Stimulated activated CD4-positive, alpha-beta T cell treated with anti-CD3 and anti-CD28 coated beads, Interleukin-4, amount 100 ng/mL, for 1 hour (primary cell): ENCODE measurements at places on chromosomes 1 and 21.
A peak's percentile ranks its signal among the peaks of the same experiment; 100 is the strongest.

- DNase-seq = no peak
These were observed 55.2 kb downstream of the ATP1B1 start for GRCh38 chr1:169161496-169162194.

DNA sequence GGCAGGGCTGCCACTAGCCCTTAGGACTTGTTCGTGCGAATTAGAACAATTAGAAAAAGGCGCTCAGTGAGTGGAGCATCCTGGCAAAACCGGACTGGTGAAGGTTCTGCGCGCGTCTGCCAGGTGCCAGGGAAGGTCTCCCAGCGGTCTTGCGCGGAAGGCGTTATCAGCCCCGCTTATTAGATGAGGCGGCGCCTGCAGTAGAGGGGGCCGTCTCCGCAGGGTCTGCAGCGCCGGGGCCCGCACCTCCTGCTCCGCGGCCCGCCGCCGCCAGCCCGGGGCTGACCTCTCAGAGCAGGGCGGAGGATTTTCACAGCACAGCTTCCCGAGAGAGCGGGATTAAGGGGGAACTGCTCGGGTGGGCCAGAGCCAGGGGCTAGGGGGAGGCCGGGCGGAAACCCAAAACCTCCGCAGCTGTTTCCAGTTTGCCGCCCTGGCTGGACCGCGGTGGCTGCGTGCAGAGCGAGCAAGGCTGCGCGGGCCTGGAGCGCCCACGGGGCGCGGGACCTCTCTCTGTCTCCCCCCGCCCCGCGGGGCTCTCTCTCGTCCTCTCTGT lies 155.2 kb downstream of the FOXD2 start:
- no peak for DNase-seq

GRCh38 chr1:202202500-202203168 lies 9.0 kb downstream of the LGR6 start:
- DNase-seq = no peak

GRCh38 chr1:205354259-205355074 lies 2.3 kb downstream of the KLHDC8A start:
- peak; percentile 47 for DNase-seq

DNA sequence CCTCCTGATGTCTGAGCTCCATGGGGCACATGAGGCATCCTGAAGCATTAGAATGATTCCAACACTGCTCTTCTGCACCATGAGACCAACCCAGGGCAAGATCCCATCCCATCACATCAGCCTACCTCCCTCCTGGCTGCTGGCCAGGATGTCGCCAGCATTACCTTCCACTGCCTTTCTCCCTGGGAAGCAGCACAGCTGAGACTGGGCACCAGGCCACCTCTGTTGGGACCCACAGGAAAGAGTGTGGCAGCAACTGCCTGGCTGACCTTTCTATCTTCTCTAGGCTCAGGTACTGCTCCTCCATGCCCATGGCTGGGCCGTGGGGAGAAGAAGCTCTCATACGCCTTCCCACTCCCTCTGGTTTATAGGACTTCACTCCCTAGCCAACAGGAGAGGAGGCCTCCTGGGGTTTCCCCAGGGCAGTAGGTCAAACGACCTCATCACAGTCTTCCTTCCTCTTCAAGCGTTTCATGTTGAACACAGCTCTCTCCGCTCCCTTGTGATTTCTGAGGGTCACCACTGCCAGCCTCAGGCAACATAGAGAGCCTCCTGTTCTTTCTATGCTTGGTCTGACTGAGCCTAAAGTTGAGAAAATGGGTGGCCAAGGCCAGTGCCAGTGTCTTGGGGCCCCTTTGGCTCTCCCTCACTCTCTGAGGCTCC lies 11.1 kb upstream of the RASSF5 start:
- no peak for DNase-seq

GRCh38 chr1:168719306-168720111 lies 9.5 kb downstream of the DPT start:
- DNase-seq = no peak

GRCh38 chr1:226799634-226800281 lies 60.7 kb upstream of the ITPKB start:
- no peak for DNase-seq

DNA sequence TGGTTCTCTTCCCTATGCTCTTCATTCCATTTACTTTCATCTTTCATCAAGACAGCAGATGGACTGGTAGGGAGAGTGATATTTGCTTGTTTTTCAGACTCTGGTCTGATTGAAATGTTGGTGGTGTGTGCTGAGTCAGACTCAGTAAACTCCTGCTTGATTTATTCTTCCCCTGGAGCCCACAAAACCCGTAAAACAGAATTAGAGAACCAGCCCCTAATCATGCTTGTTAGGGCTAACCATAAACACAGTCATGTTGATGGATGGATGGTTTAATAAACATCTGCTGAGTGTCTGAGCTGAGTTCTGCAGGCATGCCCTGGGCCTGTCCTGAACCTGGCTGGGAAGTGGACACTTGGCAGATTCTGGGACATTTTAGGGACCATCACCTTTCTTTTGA lies 24.8 kb downstream of the NOS1AP start:
- DNase-seq = no peak

- DNase-seq = no peak
These were observed 67.9 kb upstream of the ZNF326 start for GRCh38 chr1:89927049-89927448.

- DNase-seq = no peak
These were observed 6.4 kb upstream of the LORICRIN start for GRCh38 chr1:153253076-153253475.

- DNase-seq = no peak
These were observed 80.2 kb downstream of the VPS13D start for GRCh38 chr1:12309783-12310742.
